Calu3 (cell line): ENCODE measurements at places on chromosomes 7 and 10. TPM values are rescaled to one million over a fixed set of nuclear protein-coding genes. Genes with fewer than 3 reads are reported as not detected.

DNA sequence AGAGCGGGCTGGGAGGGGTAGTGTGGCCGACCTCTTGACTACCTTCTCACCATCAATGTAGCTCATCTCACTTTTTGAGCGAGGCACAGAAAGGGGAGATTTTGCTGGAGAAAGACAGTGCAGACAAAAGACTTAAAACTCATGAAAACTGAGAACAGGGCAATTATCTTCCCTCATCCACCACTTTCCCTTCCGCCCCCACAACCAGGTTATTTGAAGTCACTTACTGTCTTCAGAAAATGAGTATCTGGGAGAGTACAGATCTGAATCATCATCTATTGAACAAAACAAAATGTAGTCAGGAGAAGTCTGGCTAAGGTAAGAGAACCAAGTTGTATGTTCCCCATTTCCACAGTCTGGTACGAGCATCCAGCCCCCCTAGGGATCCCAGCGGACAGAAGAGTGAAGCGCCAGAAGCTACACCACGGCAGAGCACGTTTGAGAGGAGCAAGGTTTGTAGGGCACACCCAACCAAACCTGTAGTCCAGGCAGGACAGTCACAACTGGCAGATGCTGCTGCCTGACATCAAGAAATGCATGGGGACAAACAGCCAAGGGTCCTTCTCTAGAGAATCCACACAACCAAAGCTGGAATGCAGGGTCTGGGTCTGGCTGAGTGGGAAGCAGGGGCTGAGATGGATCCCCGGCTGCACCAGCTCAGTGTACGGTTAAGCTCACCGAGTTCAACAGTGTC is 93.4 kb upstream of the PDLIM1 start:
- DNase-seq = no peak

GRCh38 chr7:149458235-149458634 is 2.6 kb downstream of the ZNF777 start:
- no peak for DNase-seq

- DNase-seq = no peak
These were observed 100.7 kb downstream of the ST8SIA6 start for GRCh38 chr10:17353568-17354300.

DNA sequence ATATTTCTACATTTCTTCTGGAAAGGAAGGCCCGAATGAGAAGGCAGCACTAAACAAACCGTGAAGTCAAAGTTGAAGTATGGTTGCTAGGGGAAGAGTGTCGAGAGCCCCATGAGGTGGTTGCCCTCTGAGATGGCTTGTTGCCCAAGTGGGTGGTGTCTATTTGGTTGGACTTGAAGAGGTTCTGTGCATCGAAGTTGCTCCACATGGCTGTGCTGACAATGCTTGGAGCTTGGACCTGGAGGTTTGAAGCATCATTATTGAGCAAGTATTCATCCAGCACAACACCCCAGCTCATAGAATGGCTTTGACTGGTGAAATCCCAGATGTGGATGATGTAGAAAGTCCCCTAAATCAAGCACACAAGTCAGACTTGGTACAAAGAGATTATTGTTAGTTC is 165.2 kb upstream of the CDCA7L start:
- no peak for DNase-seq

DNA sequence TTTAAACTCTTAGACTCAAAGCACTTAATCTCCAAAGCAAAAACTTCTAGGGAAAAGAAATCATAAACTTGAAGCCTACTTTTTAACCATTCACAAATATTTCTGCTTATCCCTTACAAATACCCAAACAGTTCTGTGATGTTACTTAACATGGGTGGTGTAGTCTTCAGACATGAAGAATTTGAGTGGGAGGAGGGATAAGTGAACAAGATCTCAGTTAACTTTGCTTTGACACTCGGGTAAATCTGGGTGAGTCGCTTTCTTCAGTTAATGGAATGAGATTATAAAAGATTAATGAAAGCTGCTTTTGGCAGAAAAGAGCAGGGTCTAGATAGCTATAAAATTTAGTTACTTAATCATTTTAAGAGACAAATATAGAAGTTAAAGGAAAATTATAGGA is 47.5 kb downstream of the RNF133 start:
- DNase-seq = no peak

DNA sequence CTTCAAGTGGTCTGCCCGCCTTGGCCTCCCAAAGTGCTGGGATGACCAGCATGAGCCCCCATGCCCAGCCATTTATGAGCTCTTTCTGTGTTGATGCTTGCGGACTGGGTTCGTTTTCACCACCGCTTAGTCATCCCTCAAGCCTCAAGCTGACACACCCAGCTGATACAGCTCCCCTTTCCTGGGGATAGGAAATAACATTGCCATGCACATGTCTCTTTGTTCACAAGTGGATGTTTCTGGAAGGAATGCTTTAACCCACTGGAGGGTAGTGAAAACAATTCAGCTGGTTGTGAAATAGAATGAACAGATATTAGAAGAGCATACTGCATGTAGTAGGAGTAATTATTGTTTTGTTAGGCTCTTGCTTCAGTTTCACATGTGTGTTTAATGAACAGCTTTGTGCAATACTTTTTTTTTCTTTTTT is 8.5 kb upstream of the METTL27 start:
- DNase-seq = peak; percentile 65

DNA sequence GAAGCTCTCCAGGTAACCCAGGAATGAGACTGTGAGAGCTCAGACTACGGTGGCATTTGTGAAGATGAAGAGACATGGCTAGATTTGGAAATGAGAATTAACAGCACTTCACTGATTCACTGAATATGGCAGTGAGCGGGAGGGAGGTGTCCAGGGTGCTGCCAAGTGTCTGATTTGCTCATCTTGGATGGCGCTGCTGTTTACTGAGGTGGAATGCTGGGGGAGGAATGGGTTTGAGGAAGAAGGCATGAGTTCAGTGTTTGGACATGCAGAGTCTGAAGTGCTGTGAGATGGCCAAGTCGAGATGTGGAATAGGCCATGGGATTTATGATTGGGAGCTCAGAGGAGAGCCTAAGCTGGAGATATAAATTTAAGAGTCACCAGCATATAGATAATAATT is 437.1 kb upstream of the NPVF start:
- no peak for DNase-seq

- no peak for DNase-seq
These were observed 776.1 kb downstream of the MAGI2 start for GRCh38 chr7:78677391-78677790.

- DNase-seq = no peak
These were observed 49.0 kb downstream of the HTRA1 start for GRCh38 chr10:122510326-122510725.

DNA sequence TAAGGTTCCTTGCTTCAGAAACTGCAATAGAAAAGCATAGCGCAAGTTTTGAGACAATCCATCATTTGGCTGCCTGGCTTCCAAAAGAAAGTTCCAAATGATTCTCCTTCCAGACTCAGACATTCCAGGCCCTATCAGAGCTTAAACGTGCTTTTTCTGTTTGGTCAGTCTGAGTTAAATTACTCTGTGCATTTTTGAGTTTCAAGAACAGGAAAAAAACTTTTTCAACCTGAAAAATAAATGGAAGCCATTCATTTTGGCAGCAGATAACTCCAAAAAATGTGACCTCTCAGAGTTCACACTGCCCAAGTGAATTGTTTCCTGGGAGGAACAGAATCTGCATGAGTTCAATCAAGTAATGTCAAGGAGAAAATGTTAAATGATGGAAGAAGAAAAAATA is 354.2 kb downstream of the CXCL12 start:
- no peak for DNase-seq

DNA sequence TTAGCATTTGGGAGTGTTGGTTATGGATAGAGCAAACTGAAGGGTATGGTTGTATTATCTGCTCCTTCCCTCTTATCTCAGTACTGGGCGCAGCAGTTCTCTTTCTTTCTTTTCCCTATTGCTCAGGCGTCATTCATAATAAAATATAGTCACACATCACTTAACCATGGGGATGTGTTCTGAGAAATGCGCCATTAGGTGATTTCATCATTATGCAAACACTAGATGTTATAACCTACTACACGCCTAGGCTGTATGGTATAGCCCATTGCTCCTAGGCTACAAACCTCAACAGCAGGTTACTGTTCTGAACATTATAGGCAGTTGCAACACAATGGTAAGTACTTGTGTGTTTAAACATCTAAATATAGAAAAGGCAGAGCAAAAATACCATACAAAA is 401.7 kb downstream of the EXOC4 start:
- DNase-seq = no peak

DNA sequence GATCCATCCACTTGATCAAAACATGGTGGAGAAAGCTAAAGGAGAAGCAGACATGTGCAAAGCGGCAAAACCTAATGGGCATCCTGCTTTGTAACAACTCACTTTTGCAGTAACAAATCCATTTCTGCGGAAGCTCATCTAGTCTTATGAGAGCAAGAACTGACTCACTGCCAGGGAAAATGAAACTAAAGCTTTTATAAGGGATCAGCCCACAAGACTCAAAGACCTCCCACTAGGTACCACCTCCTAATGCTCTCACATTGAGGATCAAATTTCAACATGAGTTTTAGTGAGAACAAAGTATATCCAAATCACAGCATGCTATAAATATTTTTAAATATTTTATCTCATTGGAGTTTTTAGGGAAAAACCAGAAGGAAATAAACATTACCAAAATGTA is 120.1 kb upstream of the GNAI1 start:
- DNase-seq = no peak

- DNase-seq = no peak
These were observed 1.0 kb downstream of the EIF3B start for GRCh38 chr7:2355705-2356008.

- DNase-seq = no peak
These were observed 2.0 kb upstream of the AOC1 start for GRCh38 chr7:150850273-150850672.

DNA sequence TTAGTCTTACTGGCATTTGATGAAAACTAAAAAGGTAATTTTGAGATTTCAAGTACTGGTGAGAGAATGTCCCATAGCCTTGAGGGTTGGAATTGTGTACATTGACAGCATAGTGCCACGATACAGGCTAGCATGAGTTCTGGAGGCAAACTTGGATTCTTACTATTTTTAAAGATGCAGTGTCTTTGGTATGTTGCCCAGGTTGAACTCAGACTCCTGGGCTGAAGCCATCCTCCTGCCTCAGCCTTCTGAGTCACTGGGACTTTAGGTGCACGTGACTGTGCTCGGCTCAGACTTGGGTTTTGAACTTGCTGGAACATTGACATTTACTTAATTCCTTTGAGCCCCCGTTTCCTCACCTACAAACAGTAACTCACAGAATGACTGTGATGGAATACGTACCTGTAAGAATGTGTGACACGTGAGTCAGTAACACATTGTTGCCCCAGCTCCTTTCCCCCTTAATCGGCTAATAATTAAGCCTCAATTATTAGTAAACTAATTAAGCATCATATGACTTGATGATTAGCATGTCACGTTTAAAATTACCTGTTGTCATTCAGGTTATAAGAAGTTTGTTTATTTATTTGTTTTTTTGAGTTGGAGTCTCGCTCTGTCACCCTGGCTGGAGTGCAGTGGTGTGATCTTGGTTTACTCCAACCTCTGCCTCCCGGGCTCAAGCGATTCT is 10.6 kb downstream of the DNAJB6 start:
- DNase-seq = peak; percentile 47

GRCh38 chr10:73855413-73855812 is 18.9 kb downstream of the CAMK2G start:
- DNase-seq = no peak

- no peak for DNase-seq
These were observed 40.0 kb upstream of the PAPSS2 start for GRCh38 chr10:87619705-87620104.

GRCh38 chr10:110914431-110914830 is 4.5 kb downstream of the BBIP1 start:
- DNase-seq = no peak

DNA sequence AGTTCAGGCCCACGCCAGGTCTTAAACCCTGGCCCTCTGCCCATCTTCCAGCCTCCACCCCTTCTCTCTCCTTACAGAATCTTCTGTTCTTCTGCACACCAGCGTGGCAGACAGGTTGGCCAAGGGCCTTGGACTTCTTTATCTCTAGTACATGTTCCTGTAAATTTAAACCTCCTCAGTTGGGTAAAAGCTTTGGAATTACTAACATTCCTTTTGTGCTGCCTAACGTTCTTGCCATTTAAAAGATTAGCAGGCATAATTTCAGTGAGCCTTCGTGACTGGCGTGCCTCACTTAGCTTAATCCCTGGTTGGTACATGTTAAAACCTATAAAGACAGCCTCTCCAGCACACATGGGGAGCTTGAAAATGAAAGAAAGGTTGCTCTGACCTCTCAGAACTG is 192.2 kb downstream of the CUX1 start:
- DNase-seq = no peak

DNA sequence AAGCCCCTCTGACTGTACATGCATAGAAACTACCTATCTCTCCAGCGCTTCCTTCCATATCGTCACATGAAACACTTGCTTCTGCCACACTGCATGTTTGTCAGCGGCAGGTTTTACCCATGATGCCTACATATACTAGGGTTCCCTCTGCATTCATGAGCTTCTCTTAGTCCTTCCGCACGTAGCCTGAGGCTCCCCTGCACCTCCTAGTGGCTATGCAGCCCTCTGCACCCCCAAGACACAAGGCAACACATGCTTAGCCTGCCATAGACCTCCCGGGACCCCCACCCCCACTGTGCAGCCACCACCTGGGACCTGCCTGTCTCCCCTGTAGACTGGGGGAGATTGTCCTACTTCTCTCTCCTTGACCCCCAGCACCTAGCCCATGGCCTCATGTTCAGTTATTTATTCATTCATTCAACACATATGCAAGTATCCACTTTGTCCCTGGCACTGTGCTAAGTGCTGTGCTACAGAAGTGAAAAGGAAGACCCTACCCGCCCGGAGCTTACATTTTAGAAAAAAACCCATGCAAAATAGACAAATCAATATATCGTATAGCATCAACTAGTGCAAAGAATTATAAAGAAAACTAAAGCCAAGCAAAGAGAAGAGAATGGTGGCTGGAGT is 23.5 kb downstream of the TMEM273 start:
- peak; percentile 55 for DNase-seq

DNA sequence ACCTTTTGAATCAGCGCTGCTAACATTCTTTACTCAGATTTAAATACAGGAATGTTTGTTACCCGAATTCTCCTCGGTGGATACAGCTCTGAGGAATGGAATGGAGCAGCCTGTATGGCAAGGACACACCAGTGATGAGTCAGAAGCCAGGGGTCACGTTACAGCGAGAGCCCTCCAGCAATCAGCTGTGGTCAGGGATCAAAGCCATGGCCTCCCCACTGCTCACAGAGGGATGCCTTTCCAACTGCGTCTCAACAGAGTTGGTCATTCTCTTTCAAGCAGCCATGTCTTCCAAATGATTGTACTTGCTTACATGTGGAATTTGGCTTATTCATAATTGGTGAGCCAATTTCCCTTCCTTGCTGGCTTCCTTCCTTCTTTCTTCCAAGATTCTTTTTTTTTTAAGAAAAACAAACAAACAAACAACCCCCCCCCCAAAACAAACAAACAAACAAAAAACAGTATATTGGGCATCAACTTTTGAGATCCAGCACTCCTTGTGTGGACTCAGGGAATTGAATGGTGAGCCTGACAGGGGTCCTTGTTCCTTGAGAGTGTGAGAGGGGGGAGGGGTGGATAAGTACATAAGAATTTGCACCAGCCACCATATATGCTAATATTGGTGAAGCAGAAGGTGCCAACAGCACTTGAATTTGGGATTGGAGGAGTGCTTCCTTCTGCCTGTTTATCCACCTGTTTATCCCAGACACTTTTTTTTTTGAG is 100.2 kb downstream of the ATXN7L1 start:
- DNase-seq = peak; percentile 18

Gene CCDC3
- not detected in 2 replicates for total RNA-seq

Gene FRMPD2
- total RNA-seq = 1.9 and 2.0 TPM in 2 replicates

Gene NOS3
- total RNA-seq = 0.71 and 1.1 TPM in 2 replicates

Gene GIMAP1
- total RNA-seq = not detected in 2 replicates

Gene AKR1D1
- total RNA-seq = not detected in 2 replicates

Gene SSC4D
- 0.51 TPM in 1 of 2 replicates, not detected in the other for total RNA-seq

Gene HTR5A
- not detected in 2 replicates for total RNA-seq

Gene ANKRD61
- total RNA-seq = 0.47 and 0.59 TPM in 2 replicates
